NCI-H1417 (cell line): ENCODE measurements at places on chromosomes 7 and 10.

DNA sequence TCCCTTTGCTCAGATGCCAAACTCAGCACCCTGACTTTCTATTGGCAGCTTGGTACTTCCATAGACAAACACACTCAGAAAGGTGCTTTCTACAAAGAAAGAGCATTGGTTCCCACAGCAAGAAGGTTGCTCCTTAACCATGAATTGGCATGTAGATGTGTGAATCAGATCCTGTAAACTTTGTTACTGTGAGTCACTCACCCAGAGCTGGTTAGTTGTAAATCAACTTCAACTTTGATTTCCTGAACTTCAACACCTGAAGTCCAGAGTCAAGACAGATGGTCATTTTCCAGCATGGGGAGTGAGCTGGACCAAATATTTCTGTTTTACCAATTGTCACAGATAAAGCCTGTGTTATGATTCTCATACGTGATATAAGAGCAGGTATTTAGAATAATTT, 797.2 kb downstream of the TNS3 start:
- no peak for DNase-seq

DNA sequence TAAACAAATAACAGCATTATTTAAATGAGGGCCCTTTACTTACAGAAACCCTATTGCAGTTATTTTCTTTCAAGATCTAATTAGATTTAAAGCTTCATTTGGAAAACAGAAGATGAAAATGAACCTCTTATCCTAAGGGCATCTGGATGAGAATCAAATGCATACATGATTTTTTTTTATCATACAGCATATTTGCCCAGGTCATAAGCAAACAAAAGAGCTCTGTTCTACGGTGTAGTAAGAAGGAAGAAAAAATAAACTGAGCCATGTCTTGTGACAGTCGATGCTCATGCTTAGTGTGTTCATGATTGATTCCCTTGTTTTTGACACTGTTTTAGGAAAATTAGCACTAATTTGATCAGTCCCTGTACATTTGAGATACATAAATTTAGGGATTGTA, 202.6 kb upstream of the RNF32 start:
- no peak for DNase-seq

DNA sequence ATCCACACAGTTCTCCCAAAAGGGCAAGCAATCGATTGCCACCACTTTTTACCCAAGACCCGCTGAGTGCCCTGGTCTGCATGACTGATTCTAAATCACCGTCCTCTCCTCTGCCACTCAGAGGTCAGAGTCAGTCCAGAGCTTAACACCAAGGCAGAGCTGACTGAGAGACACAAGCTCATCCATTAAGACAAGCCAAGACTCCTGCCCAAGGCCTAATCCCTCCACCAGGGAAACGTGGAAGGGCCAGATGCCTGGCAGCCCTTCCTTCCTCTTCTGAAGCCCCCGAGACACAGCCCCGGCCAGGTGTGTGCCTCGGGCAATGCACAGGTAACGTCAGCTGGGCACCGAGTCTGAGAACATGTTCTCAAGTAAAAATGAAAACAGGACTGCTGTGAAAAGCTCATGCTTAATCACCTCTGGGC, 51.7 kb downstream of the DIP2C start:
- DNase-seq: no peak

DNA sequence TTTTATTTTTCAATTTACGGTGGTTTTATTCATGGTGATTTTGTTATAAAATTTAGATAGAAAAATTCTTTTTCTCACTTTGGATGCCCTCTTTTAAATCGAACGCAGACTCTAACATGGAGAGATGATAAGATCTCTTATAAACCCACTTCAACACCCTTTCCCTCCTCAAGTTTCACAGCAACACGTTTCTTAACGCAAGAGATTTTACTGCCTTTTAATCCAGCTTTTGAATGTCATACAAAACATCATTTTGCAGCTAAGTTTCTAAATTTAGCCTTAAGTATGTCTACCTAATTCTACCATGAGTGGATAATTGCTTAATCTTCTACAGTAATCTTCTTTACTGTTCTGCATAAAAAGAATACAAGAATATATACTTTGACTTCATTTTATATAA, 70.0 kb downstream of the SEMA3C start:
- DNase-seq: no peak

DNA sequence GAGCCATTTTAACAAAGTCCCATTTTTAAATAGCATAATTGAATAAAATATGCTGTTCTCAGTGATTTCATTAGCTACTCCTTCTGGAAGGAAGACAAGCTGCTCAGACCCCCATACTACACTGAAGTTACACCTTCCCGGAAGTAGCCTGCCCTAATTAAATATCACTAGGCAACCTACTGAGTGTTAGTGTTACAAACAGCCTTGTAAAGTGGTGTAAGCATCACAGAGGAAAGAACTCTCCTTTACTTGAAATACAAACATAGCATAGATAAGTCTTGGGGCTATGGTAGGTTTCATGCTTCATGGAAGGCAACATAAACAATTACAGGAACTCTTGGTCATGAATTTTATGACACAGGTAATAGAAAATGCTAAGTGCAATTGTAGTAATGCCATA, 43.4 kb upstream of the PTN start:
- DNase-seq: no peak

GRCh38 chr10:67621834-67622233, 74.2 kb downstream of the CTNNA3 start:
- DNase-seq: no peak

- no peak for DNase-seq
Observed at GRCh38 chr7:123974326-123974908, 49.4 kb downstream of the SPAM1 start.

DNA sequence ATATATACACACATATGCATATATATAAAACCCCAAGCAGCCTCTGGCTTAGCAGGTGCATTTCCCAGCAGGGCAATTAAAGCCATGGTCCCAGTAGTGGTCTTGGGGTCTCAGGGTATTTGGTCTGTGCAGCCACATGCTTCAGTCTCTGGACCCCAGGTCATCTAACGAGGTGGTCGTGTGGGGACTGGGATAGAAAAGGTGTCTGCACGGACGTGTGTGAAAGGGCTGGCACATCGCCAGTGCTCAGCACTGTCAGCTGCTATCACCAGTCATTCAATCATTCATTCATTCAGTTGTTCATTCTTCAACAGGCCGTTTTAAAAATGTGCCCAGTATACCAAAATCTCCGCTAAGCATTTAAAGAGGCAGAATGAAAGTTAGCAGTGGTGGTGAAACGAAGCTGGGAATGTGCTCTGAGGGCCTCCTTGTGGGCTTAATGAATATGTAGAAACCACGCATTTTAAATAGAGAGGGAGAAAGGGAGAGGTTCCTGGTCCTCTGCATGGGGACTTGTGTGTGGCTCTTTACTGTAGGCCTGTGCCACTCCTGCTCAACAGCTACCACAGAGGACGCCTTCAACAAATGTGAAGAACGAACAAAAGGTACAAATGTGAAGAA, 170.4 kb downstream of the EGFR start:
- DNase-seq: no peak

DNA sequence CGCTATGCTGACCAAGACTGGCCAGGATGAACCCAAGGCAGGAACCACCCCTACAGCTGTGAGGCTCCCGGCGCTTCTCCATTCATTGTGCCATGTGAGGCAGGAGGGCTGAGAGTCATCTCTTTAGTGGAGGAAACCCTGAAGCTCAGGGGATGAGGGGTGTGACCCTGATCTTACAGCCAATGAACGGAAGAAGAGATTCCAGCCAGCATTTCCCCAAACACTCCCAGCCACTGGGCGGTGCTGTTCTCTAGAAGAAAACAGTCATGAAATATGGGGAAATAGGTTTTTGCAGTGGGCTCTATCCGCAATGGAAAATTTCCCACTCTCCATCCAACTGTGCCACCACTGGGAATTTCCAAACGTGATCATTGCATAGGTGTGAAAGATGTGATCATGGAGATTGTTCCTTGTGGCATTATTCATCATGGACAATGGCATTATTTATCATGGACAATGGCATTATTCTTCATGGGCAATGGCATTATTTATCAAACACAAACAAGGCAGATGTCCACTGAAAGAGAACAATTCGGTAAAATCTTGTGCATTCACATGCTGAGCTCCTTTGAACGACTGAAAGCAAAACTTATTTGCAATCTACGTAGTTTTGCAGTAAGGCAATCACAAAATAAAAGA, 14.0 kb upstream of the SLC18A2 start:
- DNase-seq: peak; percentile 17

- DNase-seq: no peak
Observed at GRCh38 chr10:36817898-36818297, 307.5 kb upstream of the ANKRD30A start.

- DNase-seq: peak; percentile 15
Observed at GRCh38 chr7:157339777-157340677, 3.2 kb downstream of the DNAJB6 start.

GRCh38 chr7:73970801-73971229, 57.2 kb upstream of the ELN start:
- no peak for DNase-seq

DNA sequence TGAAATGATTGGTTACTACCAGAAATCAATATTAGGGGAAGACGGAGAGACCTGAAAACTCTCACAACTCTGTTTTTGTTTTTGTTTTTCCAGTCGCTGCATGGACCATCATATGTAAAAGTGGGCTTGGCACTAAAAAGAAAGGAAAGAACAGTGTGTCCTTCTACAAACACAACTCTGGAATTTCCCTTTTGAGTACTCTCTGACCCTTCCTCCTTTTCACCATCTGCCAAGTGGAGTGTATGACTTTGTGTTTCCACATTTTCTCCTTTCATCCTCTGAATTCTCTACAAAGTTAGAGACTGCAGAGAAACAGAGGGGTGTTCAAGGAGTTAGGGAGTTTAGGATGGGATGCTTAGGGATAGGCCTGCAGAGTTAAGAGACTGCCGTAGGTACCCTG, 92.0 kb downstream of the MDFIC start:
- DNase-seq: no peak

- peak; percentile 66 for DNase-seq
Observed at GRCh38 chr10:59258890-59259289, 82.4 kb downstream of the PHYHIPL start.

- no peak for DNase-seq
Observed at GRCh38 chr7:150465414-150465813, 15.0 kb downstream of the GIMAP8 start.

- no peak for DNase-seq
Observed at GRCh38 chr10:71782917-71783490, 9.7 kb upstream of the VSIR start.

DNA sequence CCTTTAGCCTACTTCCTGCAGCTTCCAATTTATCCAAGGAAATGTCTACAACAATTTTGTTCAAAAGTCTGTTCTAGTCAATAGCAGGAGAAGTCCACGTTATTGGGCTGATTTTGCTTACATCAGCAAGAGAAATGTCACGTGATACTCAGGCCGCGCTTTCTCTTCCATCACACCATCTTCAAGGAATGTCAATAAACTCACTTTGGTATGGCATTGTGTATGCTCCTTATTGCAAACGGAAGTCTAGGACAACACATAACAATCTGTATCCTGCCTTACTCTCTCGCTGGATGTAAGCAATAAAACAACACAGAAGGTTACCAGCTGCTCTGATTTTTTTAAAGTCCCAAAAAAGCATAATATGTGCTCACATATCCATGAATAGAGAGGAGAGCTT, 17.1 kb upstream of the STK17A start:
- DNase-seq: no peak
